ENCODE measurements at places on chromosomes 6 and 20.

DNA sequence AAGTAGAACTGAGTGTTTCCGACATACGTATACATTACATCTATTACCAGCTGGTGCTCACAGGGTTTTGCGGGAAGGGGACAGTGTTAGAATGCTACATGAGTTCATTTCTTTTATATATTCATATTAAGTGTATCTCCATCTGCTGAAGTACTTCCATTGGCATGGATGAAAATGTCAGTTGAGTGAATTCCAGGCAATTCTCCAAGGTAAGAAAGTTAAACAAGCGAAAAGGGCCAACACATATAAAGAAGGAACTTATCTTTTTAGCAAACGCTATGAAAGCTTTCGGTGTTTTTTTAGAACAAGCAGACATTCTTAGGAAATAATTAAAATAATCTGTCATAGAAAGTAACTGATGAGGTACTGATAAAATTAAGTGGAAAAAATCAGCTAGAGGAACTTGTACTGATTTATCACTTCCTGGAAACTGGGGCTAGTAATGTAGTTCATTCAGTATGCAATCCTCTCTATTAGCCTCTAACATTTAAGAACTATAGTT is 34.6 kb downstream of the RNF146 start:
- DNase-seq: no peak

GRCh38 chr6:45741437-45742171 is 274.1 kb downstream of the CLIC5 start:
- no peak for DNase-seq

DNA sequence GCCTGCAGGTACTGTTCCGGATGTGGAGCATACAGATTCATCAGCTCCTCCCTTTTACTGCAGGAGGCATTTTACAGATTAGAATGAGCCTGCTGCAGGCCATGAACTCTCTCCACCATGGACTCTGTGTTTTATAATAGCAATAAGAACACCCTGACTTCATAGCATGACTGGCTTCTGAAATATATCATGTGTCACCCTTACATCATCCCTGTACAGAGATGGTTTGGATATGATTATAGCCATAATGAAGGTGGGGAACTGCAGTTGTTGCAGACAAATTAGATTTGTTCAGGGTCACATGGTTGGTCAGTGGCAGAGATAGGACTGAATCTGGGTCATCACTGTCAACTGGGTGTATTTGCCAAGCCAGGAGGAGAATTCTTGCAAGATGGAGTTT is 100.7 kb downstream of the FOXO3 start:
- DNase-seq: no peak

DNA sequence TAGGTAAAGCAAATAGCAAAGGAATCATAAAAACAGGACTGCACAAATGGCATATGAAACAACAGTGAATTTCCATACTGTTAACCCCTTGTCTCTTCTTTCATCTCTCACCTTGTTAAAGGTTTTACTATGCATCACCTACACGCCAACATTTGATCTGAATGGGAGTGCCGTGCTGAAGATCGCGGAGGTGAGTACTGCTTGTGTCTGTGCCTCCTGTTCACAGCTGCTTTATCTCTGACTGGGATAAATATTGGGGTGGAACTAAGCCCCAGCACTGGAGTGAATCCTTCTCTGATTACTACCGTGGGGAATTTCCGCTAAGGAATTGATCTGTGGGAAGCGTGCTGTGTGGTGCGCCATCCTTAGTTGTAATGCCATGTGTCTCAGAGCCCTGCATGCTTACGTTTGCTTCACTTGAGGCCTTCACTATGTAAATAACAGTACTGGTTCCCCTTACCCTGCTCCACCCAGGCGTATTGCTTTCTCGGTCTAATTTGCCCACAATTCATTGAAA is 11.4 kb upstream of the PBOV1 start:
- DNase-seq: no peak

GRCh38 chr20:51651921-51652549 is 109.5 kb upstream of the NFATC2 start:
- DNase-seq: no peak
